ENCODE measurements at places on chromosomes 7 and 10.

GRCh38 chr7:152035817-152036216, 10.3 kb downstream of the GALNT11 start:
- no peak for DNase-seq

DNA sequence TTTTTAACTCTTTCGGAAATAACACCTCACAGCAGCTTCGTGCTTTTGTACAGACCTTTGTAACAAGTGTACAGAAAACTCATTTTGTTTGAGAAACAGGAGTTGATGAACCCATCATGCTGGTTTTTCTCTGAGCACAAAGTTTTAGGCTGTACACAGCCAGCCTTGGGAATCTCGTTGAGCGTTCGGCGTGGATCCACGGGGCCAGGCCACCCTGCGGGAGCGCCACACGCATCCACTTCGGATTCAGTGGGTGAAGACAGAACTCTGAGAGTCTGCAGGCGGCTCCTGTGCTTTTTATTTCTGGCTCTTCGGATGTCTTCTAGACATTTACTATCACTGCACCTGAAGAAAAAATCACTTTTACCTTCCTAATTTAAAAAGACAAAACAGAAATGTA, 131.2 kb downstream of the SMURF1 start:
- DNase-seq = no peak

DNA sequence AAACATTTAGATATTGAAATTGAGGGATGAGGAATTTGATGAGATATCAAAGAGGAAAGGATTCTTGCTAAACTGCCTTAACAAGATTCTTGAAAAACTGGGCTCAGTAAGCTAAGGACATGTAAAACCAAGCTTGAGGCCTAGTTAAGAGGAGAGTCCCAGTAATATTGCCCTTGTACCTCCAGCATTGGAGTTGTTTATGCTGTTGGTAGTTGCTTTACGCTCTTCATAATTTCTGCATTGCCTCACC, 156.1 kb upstream of the TRIM24 start:
- no peak for DNase-seq

GRCh38 chr10:72738486-72738885, 46.5 kb downstream of the MCU start:
- DNase-seq = no peak

DNA sequence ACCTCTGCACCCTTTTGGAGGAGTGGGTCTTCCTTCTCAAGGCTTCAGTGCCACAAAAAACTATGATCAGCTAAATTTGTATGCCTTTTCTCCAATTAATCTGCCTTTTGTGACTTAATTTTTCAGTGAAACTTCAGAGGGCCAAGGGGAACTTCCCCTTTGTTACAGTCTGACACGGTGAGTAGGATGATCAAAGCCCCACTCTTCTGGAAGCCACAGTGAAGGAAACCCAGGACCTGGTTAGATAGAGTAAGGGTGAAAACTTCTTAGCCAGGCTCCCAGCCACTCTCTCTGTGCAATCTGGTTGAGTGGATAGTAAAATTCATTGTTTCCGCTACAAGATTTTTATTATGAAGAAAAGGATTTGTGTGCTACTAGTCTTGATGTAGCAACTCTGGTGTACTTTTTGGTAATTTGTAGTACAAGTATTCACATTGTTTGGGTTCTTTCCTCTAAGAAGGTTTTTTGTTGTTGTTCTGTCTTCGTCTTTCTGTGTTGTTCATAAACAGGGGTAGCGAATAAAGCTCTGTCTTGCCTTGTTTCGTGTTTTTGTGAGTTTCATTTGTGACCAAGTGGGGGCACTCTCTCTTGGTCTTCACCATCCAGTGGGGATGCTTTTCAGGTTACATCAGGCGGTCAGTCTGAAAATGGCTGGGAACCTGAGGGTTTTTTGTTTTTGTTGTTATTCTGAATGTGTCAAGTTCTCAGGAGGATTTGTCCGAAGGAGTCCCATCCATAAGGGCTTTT, 268.5 kb upstream of the NPSR1 start:
- DNase-seq = no peak

DNA sequence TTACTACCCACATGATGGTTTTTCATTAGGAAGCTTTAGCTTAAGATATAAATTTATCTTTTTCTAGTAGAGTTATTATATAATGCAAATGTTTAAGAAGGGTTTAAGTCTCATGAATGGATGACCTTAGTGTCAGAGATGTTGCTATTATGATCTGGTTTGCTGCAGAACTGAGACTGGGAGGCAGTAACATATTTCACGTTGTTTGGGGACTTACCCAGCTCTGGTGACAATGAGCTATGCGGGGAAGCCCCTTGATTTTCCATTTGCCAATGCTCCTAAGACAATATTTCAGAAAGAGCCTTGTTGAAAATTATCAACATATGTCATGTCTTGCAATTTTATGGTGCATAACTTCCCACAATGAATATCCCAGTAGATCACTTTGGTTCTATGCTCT, 754.6 kb downstream of the REEP3 start:
- no peak for DNase-seq

- no peak for DNase-seq
These were observed 51.9 kb downstream of the DENND11 start for GRCh38 chr7:141649865-141650634.

- DNase-seq = no peak
These were observed 152.8 kb upstream of the TCF7L2 start for GRCh38 chr10:112797197-112797596.

- DNase-seq = no peak
These were observed 41.9 kb downstream of the LRRN3 start for GRCh38 chr7:111132833-111133232.

DNA sequence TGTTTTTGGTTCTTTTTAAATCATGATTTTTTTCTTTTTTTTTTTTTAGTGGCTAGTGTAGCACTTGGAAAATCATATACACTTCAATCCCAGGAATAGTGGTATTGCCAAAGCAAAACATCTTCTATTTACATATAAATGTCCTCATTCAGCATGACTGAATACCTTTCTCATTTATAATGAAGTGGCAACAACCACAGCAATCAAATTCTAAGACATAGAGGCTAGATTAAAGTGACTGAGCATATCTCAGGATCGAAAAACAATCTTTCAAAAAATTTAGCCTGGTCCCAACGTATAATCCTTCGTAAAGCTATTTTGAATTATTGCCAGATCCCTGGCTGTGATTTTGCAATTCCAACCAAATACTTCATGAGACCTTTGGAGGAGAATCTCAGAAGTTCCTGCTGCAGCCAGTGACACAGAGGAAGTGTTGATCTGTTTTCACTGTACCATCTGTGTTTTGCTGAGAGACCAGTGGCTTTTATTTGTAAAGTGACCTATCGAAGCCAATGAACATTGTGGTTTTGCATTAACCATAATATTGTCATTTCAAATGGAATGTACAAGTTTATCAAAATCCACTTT, 29.8 kb upstream of the SP8 start:
- DNase-seq = no peak

GRCh38 chr7:96179341-96179740, 142.6 kb downstream of the SLC25A13 start:
- DNase-seq = no peak

DNA sequence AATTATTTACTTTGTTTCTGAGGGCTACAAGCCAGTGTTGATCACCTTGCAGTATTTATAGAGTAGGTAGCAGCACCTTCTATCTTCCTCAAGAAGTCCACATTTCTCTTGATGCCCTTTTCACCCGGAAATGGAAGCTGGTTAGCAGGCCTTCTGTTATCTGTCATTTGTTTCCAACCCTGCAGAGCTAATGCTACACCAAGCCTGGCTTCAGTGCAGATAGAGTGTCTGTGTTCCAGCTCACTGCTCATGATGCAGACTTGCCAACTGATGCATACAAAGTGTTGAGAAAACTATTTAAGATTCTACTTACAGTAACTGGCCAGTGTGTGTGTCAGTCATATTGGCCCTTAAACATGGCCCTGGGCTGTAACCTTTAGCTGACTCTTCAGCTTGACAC, 301.0 kb downstream of the LHFPL3 start:
- DNase-seq = no peak

GRCh38 chr7:101519324-101520023, 109.6 kb downstream of the MYL10 start:
- no peak for DNase-seq

- DNase-seq = no peak
These were observed 69.8 kb downstream of the CCDC71L start for GRCh38 chr7:106591146-106591545.
